ENCODE measurements at places on chromosomes 4 and X. TPM values are rescaled to one million over a fixed set of nuclear protein-coding genes. Genes with fewer than 3 reads are reported as not detected.

HSFX3 gene
- polyA plus RNA-seq, result not detected

VSIG4 gene
- 5.8 TPM for polyA plus RNA-seq

SMARCA1 gene
- 9.3 TPM for polyA plus RNA-seq

PIR gene
- polyA plus RNA-seq, result 11.0 TPM

RNF128 gene
- polyA plus RNA-seq, result 1.7 TPM

DSPP gene
- polyA plus RNA-seq, result not detected

ZCCHC13 gene
- not detected for polyA plus RNA-seq

TMPRSS11F gene
- not detected for polyA plus RNA-seq

TLR10 gene
- 0.01 TPM for polyA plus RNA-seq

GPR78 gene
- not detected for polyA plus RNA-seq

ENAM gene
- polyA plus RNA-seq, result 0.65 TPM

NAP1L3 gene
- polyA plus RNA-seq, result 0.10 TPM

SSX2 gene
- polyA plus RNA-seq, result not detected

SASH3 gene
- 1.1 TPM for polyA plus RNA-seq

PNCK gene
- 1.0 TPM for polyA plus RNA-seq

Data from psoas muscle (tissue), 8 donors.